Stimulated activated CD4-positive, alpha-beta T cell treated with anti-CD3 and anti-CD28 coated beads, TNF-alpha, amount 100 ng/mL, for 24 hours (primary cell): ENCODE measurements at places on chromosomes 11 and 22.

DNA sequence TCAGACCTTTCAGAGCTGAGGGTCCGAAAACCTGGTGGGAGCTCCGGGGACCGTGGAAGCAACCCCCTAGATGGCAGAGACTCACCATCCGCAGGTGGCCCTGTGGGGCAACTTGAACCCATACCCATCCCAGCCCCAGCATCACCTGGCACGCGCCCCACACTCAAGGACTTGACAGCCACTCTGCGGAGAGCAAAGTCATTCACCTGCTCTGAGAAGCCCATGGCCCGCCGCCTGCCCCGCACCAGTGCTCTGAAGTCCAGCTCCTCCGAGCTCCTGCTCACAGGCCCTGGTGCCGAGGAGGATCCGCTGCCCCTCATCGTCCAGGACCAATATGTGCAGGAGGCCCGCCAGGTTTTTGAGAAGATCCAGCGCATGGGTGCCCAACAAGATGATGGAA, 2.0 kb downstream of the ARHGEF17 start:
- DNase-seq = no peak

DNA sequence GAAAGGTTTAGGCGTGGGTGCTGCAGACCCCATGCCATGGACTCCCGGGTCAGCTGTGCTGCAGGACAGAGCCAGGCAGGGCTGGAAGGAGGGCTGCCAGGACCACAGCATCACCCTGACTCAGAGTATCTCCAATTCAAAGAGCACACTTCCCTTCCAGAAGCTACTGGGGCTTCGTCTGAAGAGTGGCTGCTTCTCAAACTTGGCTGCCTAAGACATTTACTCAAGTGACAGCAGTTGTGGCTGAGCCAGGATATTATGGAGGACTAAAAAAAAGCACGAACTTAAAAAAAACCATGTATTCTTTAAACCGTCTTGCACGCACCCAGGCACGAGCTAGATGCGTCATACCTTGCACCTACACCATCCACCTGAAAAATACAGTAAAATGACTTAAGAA, 13.0 kb upstream of the BID start:
- DNase-seq = no peak

GRCh38 chr11:104490182-104490581, 326.2 kb upstream of the PDGFD start:
- no peak for DNase-seq

GRCh38 chr22:47540011-47540410, 777.6 kb downstream of the TBC1D22A start:
- DNase-seq = no peak

- no peak for DNase-seq
These were observed 9.4 kb downstream of the DGCR8 start for GRCh38 chr22:20089226-20089976.

DNA sequence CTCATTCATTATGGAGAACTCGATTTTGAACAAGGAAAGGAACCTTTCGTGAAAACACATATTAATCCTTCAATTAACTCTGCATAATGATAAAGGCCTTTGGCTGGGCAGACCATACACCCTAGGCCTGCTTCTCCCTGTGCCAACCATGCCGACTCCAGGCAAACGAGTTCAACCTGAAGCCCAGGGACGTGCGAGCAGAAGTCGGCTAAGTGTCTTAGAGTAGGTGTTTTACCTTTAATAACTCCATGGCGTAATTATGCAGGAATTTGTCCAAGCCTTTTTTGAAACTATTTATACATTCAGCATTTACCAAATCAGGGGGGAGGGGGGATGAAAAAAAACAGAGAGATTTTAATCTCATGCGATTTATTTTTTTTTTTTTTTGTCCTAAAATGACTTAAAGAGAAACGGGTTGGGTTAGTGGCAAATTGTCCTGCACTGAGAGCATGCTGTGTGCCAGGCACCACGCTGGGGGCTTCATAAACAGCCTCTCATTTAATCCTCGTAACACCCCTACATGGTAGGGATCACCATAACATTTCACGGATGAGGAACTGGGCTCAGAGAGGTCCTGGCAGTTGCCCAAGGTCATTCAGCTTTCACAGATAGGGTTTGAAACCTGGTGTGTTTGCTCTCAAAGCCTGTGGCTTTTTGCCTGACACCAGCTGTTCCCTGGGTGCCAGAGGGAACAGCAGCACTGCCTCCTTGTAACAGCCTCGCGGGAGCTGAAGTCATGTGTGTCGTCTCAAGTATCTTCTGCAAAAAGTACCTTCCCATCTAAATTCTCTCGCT, 423.9 kb downstream of the MN1 start:
- DNase-seq = no peak

DNA sequence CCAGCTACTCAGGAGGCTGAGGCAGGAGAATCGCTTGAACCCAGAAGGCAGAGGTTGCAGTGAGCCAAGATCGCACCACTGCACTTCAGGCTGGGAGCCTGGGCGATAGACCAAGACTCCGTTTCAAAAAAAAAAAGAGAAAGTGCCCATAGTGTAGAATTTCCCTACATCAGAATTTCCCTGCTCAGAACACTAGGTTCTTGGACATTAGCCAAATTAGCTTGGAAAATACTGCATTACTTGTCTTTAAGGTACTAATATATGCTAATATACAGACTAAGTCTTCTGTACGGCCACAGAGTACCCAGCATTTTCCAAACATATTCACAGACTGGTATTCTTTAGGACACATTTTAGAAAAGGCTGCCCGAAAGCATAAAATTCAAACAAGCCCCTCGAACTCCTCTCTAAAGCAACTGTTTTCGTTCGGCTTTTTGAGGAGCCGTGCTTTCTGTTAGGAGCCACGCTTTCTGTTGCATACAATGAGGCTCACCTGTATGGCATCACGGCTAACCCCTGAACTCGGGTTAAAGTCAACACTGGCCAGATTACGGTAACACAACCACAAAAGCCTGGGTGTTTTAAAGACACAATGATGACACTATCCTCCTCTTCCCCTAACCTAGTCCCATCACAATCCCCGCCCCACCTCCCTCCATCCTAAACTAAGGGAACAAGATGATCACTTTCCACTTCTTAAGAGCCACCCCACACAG, 18.4 kb downstream of the TNKS1BP1 start:
- DNase-seq = no peak

- DNase-seq = peak; percentile 80
These were observed 116.6 kb upstream of the GRK3 start for GRCh38 chr22:25447686-25448434.

- no peak for DNase-seq
These were observed 27.2 kb upstream of the SWAP70 start for GRCh38 chr11:9636691-9637090.

DNA sequence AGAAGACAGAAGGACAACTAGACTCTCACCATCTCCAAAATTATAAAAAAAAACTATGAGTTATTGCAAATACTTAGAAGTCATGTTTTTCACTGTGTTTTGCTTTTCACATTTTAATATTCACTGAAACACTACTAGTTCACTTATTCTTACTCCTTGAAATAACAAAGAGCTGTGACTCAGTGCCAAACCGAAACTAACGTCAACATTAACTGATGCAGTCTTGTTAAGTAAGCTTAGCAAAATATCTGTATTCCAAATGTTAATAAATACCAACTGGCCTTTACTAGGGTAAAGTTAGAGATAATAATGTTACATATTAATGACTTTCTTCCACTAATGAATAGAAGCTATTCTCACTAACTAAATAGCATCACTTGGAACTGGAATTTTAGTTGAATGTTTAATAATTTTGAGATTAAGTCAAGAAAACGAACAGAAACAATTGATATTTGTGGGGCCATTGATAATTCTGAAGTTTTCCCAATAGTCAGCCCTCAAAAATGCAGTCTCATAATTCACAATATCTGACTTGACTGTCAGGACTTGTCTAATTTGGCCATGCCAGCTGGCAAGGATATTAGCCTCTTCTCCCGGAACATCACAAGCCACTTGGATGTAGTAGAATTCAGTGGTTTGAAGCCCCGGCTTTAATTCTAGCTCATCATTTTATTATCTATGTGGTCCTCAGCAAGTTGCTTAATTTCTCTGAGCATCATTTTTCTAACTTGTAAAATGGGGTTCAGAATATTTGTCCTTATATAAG, 230.1 kb upstream of the DDI1 start:
- no peak for DNase-seq

GRCh38 chr11:60338053-60338452, 11.0 kb downstream of the MS4A6E start:
- DNase-seq = no peak

DNA sequence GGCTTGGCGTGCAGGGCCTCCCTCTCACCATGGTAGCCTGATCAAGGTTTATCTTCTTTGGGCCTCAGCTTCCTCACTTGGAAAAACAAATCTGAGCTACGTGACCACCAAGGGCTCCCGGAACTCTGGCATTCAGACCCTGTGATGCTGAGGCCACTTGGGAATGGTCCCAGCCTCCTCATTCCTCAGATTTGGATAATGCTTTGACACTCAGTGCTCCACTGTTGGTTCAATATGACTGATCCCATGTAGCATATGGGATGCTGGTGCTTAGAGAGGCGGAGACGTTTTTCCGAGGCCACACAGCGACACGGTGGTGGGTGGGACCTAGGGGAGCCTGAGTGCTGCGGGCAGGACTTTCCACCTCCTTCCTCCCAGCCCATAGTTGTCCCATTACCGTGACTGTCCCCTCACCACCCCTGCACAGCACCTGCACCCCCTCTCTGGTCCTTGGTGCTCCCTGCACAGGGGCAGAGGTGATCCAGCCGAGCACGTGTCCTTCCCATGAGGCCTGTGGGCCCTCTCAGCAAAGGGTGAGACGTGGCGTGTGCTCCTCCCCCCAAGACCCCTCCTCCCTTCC, 23.1 kb downstream of the MB start:
- no peak for DNase-seq

DNA sequence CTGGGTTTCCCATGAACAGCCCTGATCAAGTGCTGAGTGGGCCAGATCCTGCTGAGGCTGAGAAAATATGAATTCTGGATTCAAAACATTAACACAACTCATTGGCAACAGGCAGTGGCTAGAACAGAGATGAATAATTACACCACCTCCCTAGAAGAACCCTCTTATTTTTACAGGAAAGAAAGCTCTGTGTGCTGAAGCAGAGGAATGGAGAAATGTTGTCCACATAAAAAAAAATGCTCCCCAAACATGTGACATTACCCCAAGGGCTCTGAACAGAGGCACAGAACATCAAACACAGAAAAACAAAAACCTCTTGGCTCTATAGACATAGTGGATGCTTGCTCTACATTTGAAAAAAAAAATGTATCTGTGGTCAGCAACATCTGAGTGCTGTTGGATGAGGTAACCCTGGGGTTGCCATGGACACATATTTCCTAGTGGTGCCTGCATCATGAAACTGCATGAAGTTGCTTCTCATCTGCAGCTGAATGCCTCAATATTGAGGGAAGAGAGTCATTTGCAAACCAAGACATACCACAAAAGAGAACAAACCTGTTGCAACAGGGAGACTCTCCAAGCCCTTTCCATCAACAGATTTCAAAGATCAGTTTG, 98.8 kb downstream of the SNX19 start:
- DNase-seq = no peak
